Activated T-helper 1 cell treated with anti-CD3 and anti-CD28 coated beads, Interleukin-2, amount 50 U/mL, for 16 hours (primary cell): ENCODE measurements at places on chromosomes 11 and 22.

GRCh38 chr22:48301421-48301820 is 1526.3 kb downstream of the BRD1 start:
- DNase-seq, result no peak

DNA sequence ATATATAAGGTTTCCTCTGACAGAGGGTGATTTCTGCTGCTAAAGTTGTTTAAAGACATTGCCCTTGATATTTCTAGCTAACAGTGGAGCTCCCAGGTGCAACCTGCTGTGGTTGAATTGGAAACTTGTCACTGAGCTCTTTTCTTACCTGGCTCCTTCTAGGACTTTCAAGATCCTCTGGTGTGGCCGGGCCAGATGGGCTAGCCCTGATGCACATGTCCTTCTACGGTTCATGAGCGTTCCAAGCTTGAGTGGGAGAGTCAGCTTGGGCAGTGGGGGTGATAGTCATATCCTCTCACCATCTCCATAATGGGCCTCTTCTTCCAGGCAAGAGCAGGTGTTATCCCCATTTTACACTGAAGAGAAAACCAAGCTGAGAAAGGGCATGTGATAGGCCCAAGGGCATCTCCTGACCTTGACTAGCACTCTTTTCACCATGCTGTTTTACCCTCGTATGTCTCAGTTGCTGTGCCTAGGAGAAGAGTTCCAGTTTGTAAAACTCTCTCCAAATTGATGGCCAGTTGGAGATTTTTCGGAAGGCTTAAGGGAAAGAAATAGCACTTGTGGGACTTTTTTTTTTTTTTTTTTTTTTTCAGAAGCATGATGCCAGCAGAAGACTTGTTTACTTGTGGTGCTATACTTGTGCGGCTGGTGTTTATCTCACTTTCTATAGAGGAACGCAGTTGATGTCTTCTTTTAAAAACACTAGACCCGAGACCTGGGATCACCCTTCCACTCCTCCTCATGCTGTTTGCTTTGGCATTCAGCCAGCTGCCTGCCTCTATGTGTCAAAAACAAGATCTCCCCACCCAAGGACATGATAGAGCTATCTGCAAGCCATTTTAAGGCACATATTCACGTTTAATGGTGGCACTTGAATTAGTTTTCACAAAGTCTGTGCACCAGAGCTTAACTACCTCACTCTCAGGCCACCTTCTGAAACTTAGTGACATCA is 32.6 kb downstream of the TEAD1 start:
- no peak for DNase-seq

GRCh38 chr11:123116486-123116885 is 54.5 kb upstream of the HSPA8 start:
- no peak for DNase-seq

GRCh38 chr11:127103586-127104388 is 103.2 kb upstream of the KIRREL3 start:
- no peak for DNase-seq

- DNase-seq, result no peak
Measured at GRCh38 chr11:114209343-114209742, 86.9 kb upstream of the NNMT start.

DNA sequence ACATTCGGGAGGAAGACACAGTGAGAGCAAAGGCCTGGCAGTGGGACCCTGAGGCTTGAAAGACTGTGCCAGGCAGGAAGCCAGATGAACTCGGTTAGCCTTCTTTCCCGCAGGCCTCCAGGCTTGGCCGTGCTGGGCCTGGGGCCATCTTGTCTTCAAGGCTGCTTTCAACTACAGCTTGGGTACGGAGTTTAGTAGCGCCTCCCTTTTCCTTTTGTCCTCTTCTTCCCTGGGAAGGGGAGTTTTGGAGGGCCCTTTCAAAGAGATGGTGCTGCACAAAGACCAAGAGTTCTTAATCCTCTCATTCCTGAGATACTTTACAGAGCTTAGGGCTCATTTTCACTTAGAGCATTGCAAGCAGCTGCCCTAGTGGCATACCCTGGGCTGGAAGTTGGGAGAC is 87.5 kb downstream of the TP53I11 start:
- no peak for DNase-seq

GRCh38 chr11:13638422-13638821 is 30.0 kb upstream of the FAR1 start:
- DNase-seq, result no peak

GRCh38 chr11:134178032-134178674 is 45.6 kb downstream of the NCAPD3 start:
- DNase-seq, result no peak

GRCh38 chr11:60887556-60887955 is 18.8 kb downstream of the PRPF19 start:
- DNase-seq, result no peak

DNA sequence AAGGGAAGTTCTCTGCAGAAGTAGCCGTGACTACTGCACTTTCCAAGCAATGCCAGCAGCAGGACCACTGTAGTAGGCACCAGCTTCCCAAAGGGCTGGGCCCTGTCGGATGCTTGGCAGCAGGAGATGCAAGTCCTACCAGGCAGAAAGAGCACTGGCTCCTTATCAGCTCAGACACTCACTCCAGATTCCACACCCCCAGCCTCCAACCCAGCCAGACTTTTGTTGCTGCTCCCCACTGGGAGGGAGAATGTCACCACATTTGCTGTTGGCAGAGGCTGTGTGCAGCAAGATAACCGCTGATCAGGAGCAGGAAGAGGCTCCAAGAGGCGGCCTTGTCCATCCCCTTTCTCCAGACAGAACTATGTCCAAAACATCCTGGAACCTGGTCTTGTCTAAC is 118.7 kb downstream of the C11orf58 start:
- DNase-seq, result no peak

DNA sequence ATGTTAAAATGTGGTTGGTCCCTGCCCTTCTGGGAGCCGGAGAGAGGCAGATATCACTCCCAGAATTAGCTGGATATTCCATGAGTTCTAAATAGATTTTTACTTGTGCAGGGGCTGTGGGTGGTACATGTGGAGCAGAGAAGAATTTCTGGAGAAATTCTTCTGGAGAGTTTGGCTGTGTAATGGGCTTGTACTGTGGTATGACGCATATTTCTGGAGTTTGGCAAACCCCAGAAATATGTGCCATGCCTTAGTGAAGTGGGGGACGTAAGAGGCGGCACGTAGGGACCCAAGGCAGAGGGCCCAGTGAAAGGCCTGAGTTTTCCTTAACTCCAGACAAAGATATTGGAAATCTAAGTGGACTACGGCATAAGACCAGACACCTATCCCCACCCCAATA is 51.3 kb upstream of the TBCEL start:
- no peak for DNase-seq

GRCh38 chr22:35544827-35545226 is 4.2 kb downstream of the RASD2 start:
- DNase-seq, result no peak

- DNase-seq, result no peak
Measured at GRCh38 chr11:72780296-72781062, 13.4 kb downstream of the STARD10 start.

DNA sequence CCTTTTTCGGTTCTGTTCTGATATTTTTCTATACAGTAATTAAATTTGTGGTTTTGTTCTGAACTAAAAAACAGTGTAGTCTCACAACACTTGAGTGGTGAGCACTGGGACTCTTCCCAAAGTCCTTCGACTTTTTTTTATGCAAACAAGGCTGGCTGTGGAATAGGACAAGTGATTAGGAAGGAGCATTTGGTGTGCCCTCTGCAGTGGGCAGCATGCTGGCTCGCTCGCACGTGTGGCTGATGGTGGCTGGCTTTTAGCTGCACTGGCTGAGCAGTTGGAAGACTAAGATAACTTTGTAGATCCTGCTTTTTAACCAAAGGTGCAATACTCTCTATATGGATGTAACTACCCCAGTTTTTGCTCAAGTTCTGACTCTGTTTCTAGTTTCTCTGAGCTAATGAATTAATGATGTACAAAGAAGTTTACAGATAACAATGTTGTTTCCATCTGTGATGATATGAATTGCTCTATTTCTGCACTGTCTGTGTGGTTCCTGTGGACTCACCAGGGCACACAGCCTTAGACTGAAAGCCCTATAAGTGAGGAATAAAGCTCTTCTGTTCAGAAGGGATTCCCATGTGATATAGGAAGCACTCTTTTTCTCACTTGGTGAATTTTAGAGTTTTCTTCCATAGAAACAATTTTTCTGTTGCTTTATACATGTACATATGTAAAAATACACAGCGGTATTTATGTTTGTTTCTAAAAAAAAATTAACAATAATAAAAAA is 143.1 kb upstream of the RASSF10 start:
- DNase-seq, result no peak

GRCh38 chr11:78841456-78842060 is 266.9 kb upstream of the NARS2 start:
- DNase-seq, result no peak

DNA sequence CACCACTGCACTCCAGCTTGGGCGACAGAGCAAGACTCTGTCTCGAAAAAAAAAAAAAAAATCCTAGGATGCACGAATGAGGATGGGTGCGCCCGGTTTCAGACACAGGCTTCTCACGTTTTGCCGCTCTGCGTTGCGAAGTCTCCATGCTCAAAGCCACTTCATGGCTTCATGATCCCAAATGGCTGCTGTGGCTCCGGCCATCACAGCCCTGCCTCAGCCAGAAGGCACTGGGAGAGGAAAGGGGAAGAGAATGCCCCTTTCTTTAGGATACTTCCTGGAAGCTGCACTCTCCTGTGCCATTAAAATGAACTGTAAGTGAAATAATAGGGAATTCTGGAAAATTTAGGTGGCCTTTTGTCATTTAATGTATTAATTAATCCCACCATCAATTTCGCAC is 116.4 kb upstream of the ANO1 start:
- no peak for DNase-seq

- no peak for DNase-seq
Measured at GRCh38 chr11:873706-874105, 31.1 kb downstream of the TSPAN4 start.

DNA sequence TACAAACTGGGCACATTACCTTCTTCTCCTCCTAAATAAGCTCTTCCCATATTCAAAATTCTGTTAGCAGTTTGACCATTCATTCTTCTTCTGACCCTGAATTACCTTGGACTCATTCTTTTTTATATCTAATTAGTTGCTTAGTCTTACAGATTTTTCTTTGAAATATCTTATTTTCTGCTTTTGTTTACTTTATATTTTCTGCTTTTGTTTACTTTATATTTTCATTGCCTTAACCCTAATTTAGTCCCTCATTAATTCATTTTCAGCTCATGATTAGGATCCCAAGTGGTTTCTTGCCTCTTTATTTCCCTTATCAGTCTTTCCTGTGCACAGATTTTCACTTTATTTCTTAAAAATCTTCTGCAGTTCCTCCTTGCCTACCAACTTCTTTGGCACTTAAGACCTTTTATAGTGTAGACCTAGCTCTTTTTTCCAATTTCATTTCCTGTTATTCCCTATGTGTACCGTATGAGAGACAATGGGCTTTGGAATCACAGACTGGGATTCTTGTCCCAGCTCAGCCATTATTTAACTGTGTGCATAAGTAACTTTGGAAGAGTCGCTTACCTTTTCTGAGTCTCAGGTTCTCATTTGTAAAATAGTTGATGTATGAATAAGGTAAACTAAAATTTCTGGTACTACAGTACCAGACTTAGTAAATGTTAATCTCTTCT is 39.2 kb downstream of the SIK2 start:
- no peak for DNase-seq

DNA sequence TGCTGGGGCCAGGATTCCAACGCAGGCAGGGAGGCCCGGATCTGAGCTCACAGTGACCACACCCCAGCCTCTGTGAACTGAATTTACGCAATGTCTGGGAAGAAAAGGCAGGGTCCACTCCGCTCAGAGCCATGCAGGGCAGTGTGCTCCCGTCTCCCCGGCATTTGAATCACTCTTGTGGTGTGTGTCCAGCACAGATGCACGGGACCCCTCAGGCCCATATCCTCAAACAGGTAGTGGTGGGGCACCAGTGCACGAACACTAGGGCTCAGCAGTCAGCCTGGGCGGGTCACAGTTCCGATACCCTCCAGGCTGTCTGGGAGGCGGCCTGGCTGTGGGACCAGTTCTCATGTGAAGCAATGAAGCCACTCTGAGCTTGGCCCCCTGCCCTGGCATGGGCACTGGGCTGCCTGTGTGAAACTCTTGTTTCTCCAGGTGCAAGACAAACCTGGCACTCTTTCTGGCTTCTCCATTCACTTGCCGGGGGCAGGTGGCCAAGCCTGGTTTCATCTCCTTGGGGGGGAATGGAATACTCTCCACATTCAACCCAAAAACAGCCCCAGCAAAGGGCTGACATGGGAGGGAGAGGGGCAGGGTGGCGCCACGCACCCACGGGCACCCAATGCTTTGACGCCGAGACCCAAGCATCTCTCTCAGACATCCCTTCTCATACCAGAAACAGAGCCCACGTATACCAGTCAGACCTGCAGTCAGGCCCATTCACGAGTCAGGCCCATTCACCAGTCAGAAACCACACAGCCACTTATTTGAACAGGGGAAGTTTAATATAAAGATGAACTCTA is 14.3 kb downstream of the DHCR7 start:
- DNase-seq, result no peak

DNA sequence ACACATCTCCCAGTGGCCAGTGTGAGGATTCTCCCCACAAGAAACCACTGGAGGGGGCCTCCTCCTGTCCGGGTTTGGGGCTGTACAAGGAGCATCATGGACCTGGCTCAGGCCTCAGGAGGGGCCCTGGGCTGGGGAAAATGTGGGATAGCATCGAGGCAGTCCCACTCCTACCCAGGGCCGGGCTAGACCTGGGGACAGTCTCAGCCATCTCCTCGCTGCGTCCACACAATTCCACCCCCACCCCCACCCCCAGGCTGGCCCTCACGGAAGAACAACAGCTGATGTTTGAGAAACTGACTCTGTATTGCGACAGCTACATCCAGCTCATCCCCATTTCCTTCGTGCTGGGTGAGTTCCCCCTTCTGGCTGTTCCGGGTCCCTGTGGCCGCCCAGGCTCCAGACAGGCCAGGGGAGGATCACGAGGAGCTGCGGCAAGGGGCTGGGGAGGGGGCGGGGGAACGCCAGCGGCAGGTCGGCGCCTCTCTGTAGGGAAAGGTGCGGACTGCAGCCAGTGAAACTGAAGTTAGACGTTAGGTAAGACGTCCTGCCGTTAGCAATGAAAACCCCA is 4.8 kb downstream of the BEST1 start:
- no peak for DNase-seq

- DNase-seq, result no peak
Measured at GRCh38 chr11:100647861-100648260, 39.2 kb upstream of the ARHGAP42 start.

DNA sequence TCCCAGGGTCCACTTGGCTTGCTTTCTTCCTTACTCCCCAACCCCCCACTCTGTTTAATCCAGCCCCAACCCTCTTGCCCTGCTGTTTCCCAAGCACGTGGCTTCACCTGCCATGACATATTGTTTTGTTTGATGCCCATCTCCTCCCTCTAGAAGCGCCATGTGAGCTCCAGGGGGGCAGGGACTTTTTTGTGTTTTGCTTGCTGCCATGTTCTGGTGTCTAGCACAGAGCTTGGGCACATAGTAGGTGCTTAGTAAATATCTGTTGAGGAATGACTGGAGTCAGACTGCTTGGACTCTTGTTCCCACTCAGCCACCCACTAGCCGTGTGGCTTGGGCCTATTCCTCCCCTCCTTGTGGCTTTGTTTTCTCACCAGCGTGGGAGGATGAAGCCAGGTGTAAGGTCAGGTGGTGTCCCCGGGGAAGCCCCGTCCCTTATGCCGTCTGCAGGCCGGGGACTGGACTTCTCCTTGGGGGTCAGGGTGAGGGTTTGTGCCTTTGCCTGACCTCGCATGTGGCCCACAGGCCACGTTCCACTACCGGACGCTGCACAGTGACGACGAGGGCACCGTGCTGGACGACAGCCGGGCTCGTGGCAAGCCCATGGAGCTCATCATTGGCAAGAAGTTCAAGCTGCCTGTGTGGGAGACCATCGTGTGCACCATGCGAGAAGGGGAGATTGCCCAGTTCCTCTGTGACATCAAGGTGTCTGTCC is 3.8 kb downstream of the AIP start:
- DNase-seq, result no peak
